Suppressor macrophage treated with lipopolysaccharide for 1 hour (primary cell): ENCODE measurements at places on chromosomes 1 and 21.

DNA sequence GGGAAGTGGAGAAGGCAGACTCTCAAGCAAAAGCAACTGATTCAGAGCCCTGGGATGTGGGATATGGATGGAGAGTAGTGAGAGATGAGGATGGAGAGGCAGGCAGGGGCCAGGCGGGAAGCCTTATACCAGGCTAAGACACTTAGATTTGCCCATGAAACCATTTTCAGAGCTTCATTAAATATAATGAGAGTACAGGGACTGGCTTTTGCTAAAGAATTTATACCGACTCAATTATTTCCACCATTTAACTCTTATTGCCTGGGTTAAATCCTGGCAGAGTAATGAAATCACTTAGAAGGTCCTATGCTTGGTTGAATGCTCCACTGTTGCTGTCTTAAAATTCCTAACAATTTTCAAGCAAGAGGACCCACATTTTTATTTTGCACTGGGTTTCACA is 311.7 kb downstream of the KCNH1 start:
- DNase-seq = no peak

GRCh38 chr1:219954052-219954451 is 25.7 kb upstream of the SLC30A10 start:
- no peak for DNase-seq

GRCh38 chr1:32052887-32053286 is 19.9 kb upstream of the TMEM39B start:
- DNase-seq = peak; percentile 45

GRCh38 chr1:223249854-223250631 is 107.0 kb upstream of the TLR5 start:
- DNase-seq = peak; percentile 29

- DNase-seq = no peak
These were observed 86.7 kb downstream of the USP24 start for GRCh38 chr1:55128418-55128995.

DNA sequence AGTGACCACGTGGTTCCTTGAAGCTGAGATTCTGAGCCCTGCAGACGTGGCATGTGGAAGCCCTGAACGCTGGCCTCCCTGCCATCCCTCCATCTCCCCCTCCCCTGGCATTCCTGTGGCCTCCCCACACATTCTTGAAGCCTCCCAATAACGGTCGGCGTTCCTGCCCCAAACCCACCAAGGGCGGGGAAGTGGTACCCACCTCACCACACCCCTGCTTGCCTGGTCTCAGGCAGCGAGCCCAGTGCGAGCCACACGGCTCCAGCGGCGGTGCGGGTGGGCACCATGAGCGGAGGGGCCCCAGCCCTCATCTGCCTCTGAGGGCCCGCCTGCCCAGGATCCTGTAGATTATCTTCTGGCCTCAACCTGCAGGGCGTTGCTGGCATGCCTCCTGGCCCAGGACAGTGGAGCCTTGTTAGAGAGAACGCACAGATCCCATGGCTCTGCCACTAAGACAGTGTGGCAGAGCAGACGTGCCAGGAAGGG is 20.6 kb upstream of the PRELP start:
- no peak for DNase-seq

DNA sequence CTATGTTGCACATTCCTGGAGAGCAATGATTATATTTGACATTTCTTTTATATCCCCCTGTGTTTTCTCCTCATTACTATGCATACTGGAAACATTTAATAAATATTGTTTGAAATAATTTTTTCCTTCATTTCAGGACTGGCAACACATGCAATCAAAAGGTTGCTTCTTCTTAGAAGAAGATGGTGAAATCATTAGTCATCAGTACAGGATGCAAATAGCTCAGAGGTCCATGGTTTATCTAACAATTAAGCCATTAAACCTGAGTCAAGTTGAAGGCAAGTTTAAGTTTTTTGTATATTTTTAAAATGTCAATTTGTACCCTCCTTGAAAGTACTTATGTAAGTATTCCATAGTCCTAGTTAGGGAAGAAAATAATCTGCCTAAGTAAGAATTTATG is 22.5 kb downstream of the EFCAB7 start:
- DNase-seq = no peak

- DNase-seq = no peak
These were observed 187.8 kb downstream of the ZSCAN20 start for GRCh38 chr1:33660244-33660643.
